HT1080 (cell line): ENCODE measurements at places on chromosomes 12 and 14. TPM values are rescaled to one million over a fixed set of nuclear protein-coding genes. Genes with fewer than 3 reads are reported as not detected.
A peak's percentile ranks its signal among the peaks of the same experiment; 100 is the strongest.

The TRIM9 gene
- total RNA-seq = 0.53 and 1.8 TPM in 2 replicates

GRCh38 chr12:124872068-124872719 lies 8.5 kb upstream of the SCARB1 start:
- no peak for DNase-seq

DNA sequence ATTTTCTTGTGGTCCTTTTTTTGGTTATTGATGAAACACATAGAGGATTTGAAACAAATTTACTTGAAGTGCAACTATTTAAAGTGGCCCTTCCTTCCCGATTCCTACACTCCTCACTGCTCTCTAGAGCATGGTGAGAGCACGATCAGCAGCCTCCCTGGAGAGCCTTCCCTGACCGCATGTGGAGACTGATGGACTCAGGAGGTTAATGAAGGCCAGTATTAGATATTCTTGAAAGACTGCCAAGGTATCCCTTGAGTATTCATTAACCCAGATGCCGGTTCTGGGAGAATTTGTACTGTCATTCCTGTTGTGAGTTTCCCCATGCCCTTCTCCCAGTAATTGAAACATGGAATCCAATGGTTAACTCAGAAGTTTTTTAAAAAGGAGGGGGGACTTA lies 102.8 kb upstream of the FGD4 start:
- DNase-seq = no peak

DNA sequence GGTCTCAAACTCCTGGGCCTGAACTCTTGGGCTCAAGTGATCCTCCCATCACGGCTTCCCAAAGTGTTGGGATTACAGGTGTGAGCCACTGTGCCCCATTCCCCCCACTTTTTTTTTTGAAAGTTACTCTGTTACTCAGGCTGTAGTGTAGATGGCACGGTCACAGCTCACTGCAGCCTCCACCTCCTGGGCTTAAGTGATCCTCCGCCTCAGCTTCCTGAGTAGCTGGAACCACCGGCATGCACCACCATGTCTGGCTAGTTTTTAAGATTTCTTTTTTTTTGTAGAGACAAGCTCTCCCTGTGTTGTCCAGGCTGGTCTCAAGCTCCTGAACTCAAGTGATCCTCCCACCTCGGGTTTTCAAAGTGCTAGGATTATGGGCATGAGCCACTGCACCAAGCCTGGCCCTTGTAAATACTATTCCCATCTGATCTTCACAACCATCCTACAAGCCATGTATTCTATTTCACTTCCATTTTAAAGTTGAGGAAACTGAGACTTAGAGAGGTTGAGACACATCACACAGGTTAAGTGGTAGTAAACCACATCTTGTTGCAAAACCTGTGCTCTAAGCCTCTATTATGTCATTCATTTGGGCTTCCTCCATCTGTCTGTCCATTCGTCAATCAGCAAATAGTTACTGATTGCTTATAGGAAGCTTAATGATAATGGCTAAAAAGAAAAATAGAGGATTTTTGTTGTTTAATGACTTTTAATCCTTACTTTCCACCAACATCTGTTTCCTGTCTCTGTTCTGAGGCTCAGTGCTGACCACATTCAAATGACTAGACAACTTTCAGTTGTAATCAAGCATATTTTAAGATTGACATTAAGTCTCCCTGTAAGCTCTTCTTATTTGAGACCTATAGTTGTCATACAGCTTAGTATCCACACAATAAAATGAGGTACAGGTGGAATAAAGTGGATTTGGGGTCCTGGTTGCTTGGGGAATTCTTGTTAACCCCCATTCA lies 9.2 kb downstream of the ASCL4 start:
- no peak for DNase-seq

The A2ML1 gene
- 0.02 TPM in 1 of 2 replicates, not detected in the other for total RNA-seq

DNA sequence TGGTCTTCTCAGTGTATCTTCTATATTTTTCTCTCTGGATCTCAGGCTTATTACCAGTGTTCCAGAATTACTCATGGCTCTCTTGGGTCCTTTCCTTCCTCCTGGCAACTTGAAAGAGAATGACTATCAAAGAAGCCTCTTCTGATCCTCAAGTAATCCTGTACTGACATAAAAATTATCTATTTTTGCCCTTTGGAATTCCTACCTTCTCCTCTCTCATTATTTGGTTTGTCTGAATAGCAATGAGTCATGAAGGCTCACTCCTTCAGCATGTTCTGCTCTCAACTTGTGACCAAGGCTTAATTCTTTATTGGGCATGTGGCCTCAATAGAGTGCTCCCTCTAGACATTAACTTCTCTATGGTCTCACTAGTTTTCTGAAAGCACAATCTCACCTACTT lies 553.6 kb upstream of the ATP2B1 start:
- peak; percentile 56 for DNase-seq

GRCh38 chr12:16955083-16955657 lies 349.2 kb upstream of the LMO3 start:
- DNase-seq = peak; percentile 84

DNA sequence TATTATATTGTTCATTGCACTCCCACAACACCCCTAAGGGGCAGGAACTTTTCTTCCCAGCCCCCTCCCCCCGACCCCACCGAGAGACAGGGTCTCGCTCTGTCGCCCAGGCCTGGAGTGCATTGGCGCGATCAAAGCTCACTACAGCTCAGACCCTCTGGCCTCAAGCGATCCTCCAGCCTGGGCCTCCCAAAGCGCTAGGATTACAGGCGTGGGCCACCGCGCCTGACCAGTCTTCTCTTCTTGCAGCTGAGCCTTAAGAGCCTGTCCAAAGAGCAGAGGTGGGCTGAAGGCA lies 310 bp upstream of the UNG start:
- no peak for DNase-seq

DNA sequence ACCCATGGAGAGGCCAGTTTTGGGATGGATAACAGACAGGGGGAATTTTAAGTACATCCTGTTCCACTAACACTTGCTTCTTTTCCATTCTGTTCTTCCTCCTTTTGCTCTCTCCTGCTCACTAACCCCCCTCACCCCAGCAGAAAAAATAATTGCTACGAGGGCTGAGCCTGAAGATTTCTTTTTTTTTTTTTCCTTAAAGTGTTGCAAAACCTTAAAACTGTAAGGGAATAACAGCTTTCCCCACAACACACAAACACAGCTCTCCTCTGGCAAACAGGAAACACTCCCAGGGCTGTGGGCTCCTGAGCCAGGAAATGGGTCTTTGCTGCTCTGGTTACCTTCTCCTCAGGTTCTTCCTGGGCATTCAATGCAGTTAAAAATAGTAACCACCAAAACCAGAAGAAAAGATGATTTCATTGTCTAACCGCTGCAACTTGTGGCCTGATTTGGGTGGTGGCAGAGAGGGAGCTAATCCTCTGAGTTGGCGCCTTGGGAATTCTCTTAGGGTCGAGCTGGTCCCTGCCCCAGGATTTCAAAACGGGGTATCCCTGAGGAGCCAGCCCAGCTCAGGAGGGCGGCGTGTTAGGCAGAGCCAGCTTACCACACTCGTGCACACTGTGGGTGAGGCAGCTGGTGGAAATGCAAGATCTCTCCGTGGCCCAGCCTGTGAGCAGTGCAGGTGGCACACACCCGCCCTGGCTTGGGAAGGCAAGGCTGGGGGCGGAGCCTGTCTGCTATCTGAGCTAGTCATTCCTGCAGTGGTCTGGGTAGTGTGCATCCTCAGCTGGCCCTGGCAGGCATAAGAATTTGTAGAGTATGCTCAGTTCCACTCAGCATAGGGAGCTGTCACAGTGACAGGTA lies 17.1 kb upstream of the EMP1 start:
- DNase-seq = peak; percentile 89

DNA sequence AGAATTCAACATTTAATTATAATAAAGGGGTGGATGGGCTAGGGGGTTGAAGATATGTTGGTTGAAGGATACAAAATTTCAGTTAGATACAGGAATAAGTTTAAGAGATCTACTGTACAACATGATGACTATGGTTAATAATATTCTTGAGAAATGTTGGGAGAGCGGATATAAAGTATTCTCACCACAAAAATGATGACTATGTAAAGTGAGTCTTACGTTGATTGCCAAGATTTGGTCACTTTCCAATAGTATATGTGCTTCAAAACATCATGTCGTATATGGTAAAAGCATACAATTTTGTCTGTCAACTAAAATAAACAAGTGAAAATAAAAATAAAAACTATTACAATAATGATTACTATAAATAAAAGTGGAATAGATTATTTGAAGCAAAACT lies 802.0 kb downstream of the C12orf50 start:
- DNase-seq = no peak

DNA sequence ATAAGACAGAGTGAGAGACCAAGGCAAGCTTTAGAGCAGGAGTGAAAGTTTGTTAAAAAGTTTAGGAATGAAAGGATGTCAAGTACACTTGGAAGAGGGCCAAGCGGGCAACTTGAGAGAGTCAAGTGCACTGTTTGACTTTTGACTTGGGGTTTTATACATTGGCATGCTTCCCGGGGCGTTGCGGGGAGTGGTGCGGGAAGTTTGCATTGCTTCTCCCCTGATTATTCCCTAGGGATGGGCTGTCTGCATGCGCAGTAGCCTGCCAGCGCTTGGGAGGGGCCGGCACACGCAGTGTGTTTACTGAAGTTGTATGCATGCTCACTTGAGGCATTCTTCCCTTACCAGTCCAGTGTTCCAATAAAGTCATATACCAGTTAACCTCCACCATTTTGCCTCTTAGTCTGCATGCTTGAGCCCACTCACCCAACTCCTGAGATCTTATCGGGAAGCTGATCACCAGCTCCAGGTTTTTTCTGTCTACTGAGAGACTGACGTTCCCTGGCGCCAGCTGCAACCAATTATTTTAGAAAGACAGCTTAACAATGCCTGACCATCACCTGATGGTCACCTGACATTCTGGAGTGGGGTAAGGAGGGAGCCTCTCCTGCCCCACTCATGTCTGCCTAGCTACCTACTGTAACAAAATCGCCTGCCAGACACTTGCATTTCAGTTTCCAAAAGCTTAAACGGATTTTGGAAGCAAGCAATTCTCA lies 53.2 kb downstream of the DACT1 start:
- DNase-seq = no peak

GRCh38 chr12:22600181-22600580 lies 24.8 kb upstream of the ETNK1 start:
- no peak for DNase-seq

GRCh38 chr14:87443787-87444186 lies 549.2 kb downstream of the GALC start:
- peak; percentile 30 for DNase-seq

- peak; percentile 82 for DNase-seq
Measured at GRCh38 chr12:18683327-18684013, 54.3 kb downstream of the PLCZ1 start.

DNA sequence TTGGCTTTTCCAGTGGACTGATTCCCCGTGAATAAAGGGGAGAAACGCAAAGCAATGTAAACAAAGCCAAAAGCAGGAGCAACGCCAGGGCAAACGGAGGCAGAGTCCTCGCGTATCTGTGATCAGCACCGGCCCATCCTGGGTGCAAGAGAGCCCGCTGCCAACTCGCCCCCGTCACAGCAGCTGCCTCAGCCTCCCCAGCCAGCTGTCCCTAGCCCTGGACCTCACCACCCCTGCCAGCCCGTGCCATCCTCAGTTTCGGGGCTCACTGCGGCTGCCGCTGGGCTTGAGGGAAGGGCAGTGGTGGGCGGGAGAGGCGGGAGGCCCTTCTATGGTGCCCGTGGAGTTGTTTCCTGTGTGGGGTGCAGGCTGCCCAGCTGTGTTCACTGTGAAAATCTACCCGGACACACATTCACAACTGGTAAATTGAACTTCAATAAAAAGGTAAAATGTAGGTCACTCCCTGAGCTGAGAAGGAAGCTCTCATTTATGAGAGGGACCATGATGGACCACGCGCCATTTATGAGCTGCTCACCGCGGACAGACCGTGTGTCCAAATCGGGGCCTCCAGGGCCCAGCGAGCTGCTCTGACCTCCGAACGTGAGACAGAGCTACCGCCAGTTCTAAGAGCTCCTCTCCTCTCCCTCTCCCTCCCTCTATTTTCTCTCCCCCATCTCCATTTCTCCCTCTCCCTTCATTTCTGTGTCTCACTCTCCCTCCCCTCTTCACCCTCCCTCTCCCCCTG lies 330.5 kb upstream of the SFSWAP start:
- no peak for DNase-seq

- no peak for DNase-seq
Measured at GRCh38 chr12:26871985-26872384, 39.0 kb upstream of the ITPR2 start.

GRCh38 chr14:74551431-74552371 lies 58.1 kb downstream of the ISCA2 start:
- DNase-seq = no peak
